ENCODE measurements at places on chromosomes 12 and 14. TPM values are rescaled to one million over a fixed set of nuclear protein-coding genes. Genes with fewer than 3 reads are reported as not detected.

- DNase-seq = no peak
Measured at GRCh38 chr14:77045238-77046162, 17.0 kb upstream of the IRF2BPL start.

OR4K2 gene
- not detected for total RNA-seq

HECTD1 gene
- total RNA-seq = 306 TPM

LRP1 gene
- total RNA-seq = 4.6 TPM

- DNase-seq = peak; percentile 75
Measured at GRCh38 chr12:77925536-77926108, 94.9 kb downstream of the NAV3 start.

- DNase-seq = no peak
Measured at GRCh38 chr14:59199205-59199604, 10.7 kb downstream of the DAAM1 start.

SERPINA1 gene
- not detected for total RNA-seq
